Cardiac muscle cell (in vitro differentiated cells and primary cell): ENCODE measurements at places on chromosomes 7 and 10.

DNA sequence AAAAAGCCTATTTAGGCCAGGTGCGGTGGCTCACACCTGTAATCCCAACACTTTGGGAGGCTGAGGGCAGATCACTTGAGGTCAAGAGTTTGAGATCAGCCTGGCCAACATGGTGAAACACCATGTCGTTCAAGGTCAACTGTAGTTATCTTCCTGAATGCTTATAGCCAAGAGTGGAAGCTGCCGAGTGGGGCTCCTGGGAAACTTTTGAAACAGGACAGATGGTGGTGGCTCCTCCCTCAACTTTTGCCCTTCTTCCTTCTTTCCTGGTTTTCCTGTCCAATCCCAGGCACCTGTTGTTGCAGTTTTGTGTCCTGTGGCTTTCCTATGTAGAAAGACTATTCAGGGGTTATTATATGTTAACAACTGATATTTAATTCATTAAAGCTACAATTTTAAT lies 8.7 kb upstream of the PPIA start:
- no peak for DNase-seq

DNA sequence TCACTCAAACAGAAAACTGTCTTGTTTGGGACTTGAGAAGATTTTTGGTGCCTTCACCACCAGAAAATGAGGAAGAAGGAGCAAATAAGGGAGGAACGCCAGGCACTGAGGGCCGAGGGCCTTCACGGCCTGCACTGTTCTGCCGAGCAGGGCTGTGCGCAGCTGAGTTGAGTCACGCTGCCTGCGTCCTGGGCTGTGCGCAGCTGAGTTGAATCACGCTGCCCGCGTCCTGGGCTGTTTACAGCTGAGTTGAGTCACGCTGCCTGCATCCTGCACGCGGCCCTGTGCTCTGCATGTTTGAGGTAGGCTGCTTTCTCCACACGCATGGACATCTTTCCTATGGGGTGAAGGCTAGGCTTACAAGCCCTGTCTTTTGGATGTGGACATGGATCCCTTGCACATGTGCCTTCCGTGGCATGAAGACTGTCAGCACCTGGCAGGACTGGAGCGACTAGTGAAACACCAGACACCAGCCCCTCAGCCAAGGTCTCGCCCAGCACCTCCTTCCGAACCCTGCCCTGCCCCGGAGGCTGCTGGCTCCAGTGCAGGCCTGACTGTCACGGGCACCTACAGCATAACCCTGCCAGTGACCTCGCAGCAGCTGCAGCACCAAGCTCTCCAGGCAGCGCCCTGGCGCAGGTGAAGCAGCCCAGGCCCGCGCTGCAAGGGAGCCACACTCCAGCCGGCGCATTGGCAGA lies 96.7 kb downstream of the HTR5A start:
- DNase-seq = no peak

- no peak for DNase-seq
Measured at GRCh38 chr7:158657189-158657746, 47.3 kb downstream of the NCAPG2 start.

GRCh38 chr10:36882781-36883180 lies 242.6 kb upstream of the ANKRD30A start:
- no peak for DNase-seq

GRCh38 chr10:7243873-7244272 lies 167.0 kb downstream of the SFMBT2 start:
- no peak for DNase-seq

DNA sequence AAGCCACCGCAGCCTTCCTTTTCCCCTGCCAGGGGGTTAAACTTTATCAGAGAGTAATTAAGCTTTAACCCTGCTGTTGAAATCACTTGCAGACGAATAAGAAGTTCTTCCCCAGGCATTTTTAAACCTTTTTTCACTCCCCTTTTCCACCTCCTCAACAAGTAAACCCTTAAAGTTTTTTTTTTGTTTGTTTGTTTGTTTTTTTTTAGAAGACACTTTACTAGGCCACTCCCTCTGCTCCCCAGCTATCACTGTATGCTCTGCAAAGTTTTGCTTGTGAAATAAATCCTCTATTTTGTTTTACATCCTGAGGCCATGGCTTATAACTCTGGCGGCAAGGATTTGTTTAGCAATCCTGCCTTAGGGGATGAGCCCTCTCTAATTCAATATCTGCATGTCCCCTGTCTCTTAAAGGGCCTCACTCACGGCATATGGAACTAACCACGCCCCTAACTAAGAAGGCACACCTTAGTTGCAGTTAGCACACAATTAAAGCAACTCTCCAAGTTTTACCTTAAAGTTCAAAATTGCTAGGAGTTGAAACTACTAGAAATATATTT lies 1354.7 kb upstream of the LRRTM3 start:
- no peak for DNase-seq

DNA sequence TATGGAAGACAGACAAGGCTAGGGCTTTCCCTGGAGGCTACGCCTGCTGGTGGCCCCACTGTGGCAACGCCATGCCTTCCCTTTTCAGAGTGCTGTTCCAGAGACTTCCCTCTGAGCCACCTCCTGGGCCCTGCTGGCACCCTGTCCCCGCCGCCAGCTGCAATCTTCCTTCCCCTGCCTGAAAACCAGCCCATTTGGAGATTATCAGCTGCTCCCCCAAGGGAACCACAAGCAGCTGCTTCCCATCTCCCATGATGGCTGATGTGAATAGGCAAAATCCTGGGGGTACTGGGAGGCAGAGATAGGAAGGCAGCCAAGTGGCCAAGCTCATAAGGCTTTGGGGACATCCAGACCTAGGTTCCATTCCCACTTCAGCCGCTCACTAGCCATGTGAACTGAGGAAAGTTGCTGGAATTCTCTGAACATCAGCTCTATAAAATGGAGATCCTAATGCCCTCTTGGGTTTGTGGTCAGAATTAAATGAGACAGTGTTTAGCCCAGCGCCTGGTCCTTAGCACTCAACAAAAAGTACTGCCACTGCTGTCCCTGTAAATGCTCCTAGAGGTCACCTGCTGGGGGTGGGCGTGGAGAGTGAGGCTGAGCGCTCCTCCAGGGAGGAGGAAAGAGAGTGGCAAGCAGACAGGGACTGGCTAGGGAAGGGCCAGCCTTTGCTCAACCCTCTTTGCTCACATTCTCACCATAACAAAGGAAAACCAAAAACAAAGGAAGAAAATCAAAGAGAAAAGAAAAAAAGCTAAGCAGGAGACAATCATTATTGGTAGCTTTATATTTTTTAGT lies 5.9 kb downstream of the TSPAN33 start:
- peak; percentile 12 for DNase-seq

GRCh38 chr10:95758351-95759025 lies 2.5 kb downstream of the ENTPD1 start:
- DNase-seq = no peak

DNA sequence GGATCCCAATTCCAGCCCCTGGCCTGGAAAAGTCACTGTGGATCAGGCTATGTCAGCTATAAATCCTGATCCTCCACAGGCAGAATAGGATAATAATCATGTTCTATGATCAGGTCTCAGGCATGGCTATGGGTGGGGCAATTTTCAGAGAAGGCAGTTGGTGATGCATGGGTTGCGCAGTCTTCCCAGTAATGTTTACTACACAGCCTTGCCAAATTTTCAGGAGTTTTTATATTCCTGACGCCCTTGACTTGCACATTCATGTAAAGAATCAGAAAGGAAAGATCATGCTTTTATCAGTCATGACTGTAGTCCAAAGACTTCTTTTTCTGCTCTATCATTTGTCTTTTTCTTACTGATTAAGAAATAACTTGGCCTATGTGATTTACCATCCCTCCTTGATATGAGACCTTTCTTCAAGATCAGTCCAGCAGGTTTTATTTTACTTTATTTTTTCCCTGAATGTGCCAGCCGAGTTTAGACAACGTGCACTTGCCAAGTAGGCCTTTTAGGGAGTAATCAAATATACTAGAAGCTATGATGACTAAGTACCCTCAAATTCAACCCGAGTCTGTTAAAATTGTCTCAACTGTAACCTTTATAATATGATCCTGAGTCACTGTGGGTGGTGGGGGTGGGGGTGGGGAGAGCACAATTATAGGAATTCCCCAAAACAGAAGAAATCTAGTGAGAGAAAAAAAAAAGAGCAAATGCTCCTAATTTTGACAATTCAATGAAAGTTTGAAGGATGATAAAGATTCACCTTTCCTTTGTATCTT lies 31.9 kb downstream of the ARL4A start:
- no peak for DNase-seq

GRCh38 chr10:93379731-93380575 lies 102.2 kb downstream of the MYOF start:
- DNase-seq = peak; percentile 65

GRCh38 chr7:7647495-7648036 lies 7.0 kb downstream of the UMAD1 start:
- DNase-seq = no peak

GRCh38 chr7:128906001-128906765 lies 4.3 kb downstream of the KCP start:
- DNase-seq = no peak

- no peak for DNase-seq
Measured at GRCh38 chr7:94296881-94297280, 97.8 kb upstream of the COL1A2 start.

GRCh38 chr7:99112097-99112496 lies 31.8 kb downstream of the SMURF1 start:
- DNase-seq = no peak

- DNase-seq = no peak
Measured at GRCh38 chr10:37952926-37953325, 23.5 kb downstream of the ZNF25 start.

- peak; percentile 57 for DNase-seq
Measured at GRCh38 chr7:79806161-79806734, 328.4 kb upstream of the GNAI1 start.

DNA sequence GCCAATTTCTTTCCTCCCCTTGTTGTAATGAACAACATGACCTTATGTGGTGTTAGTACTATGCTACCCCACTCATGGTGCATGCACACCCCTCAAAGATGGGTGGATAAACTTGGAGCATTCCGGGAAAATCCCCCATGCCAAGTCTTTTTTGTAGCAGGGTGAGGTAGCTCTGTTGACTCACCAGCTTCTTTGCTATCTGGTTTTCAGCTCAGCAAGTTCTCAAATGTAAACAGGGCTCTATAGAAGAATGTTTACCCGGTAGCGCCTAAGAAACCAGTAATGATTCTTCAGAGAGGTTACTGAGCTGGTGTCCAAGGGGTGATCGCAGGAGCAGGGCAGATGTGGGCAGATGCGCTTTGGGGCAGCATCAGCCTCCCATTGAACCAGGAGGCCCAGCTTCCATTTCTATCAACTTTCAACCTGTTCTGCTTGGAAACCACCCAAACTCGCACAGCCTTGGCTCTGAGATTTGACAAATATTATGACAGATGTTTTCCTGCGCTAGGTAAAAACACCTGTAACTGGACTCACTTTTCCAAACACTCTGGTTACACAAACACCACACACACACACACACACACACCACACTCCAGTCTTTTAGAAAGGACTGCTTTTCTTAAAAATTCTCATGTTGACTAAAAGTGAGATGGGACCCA lies 87.8 kb downstream of the ZRANB1 start:
- DNase-seq = no peak

- no peak for DNase-seq
Measured at GRCh38 chr7:74059681-74060588, 23.7 kb upstream of the LIMK1 start.

DNA sequence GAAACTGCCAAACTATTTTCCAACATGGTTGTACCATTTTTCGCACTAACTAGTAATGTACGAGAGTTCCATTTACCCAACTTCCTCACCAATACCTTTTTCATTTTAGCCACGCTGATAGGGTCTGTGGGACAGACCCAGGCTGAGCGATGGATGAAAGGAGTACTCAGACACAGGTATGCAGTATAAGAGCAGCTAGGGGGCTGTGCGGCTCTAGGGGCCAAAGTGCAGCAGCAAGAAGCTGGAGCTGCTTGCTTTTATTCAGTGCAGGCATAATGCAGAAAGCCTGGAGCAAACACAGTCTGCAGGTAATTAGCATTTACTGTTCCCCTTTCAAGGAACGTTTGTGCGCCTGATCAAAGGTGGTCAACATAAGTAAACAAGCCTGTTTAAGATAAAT lies 21.0 kb downstream of the UCMA start:
- no peak for DNase-seq

DNA sequence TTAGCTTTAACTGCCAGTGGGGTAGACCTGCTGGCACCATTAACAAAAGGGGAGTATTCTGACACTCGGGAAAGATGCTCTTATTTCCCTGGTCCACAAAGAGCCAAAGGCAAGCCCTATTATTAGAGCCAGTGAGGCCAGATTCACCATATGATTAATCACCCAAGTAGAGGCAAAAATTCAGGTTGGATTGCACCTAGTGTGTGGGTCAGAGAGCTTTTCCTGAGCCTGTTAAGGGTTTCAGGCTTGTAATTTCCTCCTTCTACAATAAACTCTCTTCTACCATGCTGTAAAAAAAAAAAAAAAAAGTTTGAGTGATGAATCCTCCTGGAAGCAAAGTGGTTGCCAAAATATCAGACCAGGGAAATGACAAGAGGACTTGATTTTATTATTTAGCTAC lies 163.5 kb downstream of the MBL2 start:
- no peak for DNase-seq
